ENCODE measurements at places on chromosomes 7 and 10.

- no peak for DNase-seq
Measured at GRCh38 chr10:6694447-6695140, 114.5 kb upstream of the PRKCQ start.

DNA sequence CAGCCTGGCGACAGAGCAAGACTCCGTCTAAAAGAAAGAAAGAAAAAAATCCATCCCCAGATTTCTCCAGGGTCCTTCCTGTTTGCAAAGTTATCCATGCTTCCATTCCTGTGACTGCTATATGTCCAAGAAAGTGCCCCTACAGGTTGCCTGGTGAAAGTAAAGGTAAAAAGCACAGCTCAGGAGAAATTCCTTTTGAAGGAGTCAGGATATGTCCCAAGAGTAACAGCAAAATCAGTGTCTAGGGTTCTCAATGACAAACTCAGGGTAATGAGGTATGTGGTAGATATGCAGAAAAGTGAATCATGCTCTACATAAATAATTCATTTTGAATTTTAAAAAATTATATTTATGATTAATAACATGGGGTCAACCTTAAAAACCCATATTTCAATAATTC lies 91.5 kb downstream of the CTTNBP2 start:
- no peak for DNase-seq

DNA sequence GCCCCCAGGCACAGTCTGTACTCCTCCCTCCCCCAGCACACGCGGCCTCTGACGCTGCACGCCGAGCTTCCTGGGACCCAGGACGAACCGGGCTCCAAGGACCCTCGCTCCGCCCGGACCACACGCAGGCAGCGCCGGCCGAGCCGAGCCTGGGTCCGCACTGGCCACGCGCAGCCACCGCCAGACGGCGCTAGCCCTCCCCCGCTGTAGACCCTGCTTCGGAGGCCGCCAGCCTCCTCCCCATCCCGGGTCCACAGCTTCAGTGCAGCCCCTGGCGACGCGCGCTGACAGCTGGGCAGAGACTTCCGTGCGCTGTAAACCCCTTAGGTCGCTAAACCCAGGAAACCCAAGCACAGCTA lies 936 bp upstream of the TCERG1L start:
- peak; percentile 86 for DNase-seq

- DNase-seq, result peak; percentile 100
Measured at GRCh38 chr7:99438573-99439480, at the start of the genes CPSF4 and PTCD1. TSS of gene CPSF4 (plus strand) at chr7:99438943. CDS start at chr7:99439083, 140 bp downstream. TSS of gene PTCD1 (minus strand) at chr7:99438798. CDS start at chr7:99435242, 3,556 bp downstream.

- no peak for DNase-seq
Measured at GRCh38 chr7:22832401-22832800, 9.8 kb upstream of the TOMM7 start.

All from SK-N-SH (cell line).